ENCODE measurements at places on chromosomes 12 and 14. TPM values are rescaled to one million over a fixed set of nuclear protein-coding genes. Genes with fewer than 3 reads are reported as not detected.

Gene TIGAR
- total RNA-seq = 2.6 TPM

- DNase-seq = no peak
Observed at GRCh38 chr14:72256055-72256454, 323.8 kb downstream of the RGS6 start.

- DNase-seq = no peak
Observed at GRCh38 chr12:24034160-24034559, 84.7 kb upstream of the SOX5 start.

- no peak for DNase-seq
Observed at GRCh38 chr12:46557539-46558373, 185.2 kb upstream of the SLC38A2 start.

GRCh38 chr12:25436206-25437030 lies 116.7 kb downstream of the LMNTD1 start:
- peak; percentile 43 for DNase-seq

DNA sequence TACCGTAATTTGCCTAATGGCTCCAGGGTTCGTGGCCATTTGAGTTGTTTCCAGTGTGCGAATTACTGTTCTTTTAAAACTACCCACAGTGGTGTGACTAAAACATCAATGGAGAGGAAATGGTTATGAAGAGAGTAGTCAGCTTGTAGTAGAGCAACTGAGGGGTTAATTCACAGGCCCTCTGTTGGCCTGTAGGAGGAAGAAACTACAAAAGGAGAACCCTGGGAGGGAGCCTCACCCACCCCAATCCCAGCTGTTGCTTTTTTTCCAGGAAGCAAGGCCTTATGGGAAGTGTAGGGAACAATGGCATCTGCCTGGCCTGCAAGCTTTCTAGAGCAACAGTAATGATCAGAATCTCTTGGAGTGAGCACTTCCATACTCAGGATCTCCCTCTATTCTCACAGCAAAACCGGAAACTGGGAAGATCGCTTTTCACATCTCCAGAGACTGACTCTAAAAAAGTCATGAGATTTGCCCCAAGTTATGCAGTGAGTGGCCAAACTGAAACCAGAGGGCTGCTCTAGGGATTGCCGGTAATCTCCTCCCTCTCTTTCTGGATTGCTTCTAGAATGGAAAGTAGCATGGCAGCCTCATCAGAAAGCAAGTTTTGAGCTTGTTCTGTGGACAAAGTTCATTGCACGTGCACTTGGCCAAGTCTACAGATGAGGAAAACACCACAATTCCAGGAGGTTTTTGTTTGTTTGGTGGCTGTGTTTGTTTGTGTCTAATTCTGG lies 125.3 kb upstream of the PWP1 start:
- DNase-seq = peak; percentile 67

Gene GPRC5D
- total RNA-seq = not detected

DNA sequence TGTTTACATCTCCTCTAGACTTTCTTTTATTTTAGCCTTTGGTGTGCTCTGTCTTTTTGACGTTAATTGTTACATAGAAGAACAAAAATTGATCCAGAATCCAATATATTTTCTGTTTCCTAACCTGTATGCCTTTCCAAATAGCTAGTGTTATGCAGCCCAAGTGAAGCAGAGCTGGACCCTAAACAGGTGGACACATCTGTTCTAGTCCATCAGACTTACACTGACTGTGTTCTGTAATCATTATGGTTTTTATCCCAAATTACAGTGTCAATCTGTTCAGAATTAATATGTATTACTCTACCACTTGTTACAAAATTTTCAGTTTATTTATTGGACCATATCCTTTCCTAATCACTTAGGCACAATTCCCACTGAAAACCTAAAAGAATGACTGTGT lies 176.8 kb upstream of the FOXG1 start:
- DNase-seq = no peak

GRCh38 chr12:19428246-19428645 lies 11.0 kb upstream of the AEBP2 start:
- no peak for DNase-seq

Gene KRT8
- total RNA-seq = 445 TPM

- DNase-seq = no peak
Observed at GRCh38 chr12:112285600-112286401, 96.4 kb downstream of the HECTD4 start.

- DNase-seq = peak; percentile 65
Observed at GRCh38 chr12:128365651-128366231, 98.8 kb downstream of the TMEM132C start.

Gene SNRNP35
- total RNA-seq = 5.5 TPM

Gene PLCZ1
- not detected for total RNA-seq

Measured in H7 (cell line).